ENCODE measurements at places on chromosomes 7 and 10.

- DNase-seq: no peak
Measured at GRCh38 chr7:3917436-3917835, 616.4 kb downstream of the SDK1 start.

DNA sequence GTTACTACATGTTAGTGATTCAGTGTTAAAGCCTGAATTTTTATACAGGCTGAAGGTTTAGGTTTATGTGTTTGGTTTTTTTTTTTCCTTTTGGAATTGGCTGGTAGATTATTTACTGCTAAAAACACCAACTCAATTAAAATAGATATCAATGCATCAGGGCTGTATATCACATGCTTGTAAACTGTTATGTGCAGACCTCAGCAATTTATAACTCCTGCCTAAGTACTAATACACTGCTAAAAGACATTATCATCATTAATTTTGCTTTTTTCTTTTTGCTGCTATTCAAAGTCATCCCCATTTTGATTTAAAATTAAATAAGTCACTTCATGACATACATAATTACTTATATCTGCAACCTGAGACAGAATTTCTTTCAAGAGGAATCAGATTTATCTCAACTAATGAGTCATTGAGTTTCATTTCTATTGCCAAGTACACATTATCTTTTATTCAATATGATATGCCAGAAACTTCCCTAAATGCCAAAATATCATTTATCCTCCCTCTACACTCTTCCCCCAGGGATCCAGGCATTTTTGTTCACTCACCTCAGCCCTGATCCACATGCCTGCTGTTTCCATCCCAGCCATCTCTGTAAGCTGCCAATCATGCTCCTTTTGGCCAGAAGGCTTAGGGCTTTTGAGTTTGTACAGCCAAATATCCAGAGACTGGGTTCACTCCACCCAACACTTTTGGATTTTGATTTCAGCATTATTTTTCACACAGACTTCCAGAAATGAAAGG lies 98.5 kb downstream of the POLR1F start:
- no peak for DNase-seq

DNA sequence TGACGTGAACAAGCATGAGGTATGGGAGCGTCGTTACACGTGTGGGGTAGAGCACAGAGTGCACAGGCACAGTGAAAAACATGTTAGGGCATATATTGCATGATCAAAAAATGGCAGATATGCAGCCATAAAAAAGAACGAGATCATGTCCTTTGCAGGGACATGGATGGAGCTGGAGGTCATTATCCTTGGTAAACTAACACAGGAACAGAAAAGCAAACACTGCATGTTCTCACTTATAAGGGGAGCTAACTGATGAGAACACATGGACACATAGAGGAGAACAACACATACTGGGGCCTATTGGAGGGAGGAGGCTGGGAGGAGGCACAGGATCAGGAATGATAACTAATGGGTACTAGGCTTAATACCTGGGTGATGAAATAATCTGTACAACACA lies 66.3 kb downstream of the TACC2 start:
- no peak for DNase-seq

DNA sequence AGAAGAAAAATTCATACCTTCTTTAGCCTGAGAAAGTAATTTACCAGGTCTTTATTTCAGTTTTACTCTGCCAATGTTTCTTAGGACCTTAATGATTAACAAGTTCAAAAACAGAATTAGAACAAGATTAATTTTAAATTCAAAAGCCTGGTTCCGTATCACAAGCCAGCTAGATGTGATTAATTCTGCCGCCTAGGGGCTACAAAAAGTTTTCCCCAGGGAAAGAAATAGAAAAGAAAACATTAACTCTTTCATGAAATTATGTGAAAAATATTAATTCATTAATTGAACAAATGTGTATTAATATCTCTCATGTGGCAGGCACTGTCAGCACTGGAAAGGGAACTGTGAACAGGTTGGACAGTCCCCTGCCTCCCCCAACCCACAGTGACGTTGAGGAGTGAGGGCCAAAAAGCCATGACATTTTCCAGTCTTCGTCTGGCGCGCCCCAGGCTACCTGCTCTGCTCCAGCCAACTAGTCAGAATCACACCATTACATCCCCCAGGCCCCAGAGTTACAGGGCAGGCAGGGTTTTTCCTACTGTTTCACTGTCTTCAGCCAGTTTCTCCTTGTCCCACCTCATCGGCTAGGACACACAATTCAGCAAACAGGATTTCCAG lies 20.1 kb downstream of the TMEM176A start:
- DNase-seq: no peak

DNA sequence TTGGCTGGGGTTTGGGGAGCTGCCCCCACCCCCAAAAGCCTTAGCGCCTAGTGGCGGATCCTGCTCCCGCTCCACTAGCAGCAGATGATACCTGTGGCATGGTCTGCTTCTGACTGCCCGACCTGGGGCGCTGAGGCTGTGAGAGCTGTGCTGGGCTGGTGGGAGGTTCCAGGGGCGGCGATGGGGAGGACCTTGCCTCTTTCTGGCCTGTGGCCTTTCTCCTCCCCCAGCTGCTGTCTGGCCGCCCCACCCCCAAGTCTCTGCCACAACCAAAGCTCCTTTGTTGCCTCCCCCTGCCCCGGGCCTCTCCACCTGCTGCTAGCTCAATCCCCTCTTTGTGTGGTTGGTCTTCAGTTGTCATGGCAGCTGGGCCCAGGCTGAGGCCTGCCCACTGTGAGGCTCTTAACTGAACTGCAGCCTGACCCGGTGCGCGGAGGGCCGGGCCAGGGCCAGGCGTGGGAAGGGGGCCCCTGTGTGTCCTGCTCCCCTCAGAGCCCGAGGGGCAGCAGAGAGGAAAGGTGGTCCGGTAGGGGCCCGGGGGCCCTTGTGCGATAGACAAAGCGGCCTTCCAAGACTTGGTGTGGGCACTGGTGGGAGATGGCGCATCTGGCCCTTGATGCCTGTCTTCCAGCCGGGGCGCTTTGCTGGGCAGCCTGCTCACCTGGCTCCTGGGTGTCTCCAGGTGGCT lies 4.7 kb downstream of the ZNF775 start:
- DNase-seq: no peak

GRCh38 chr7:129176916-129177710 lies 11.3 kb upstream of the SMO start:
- DNase-seq: no peak

GRCh38 chr7:120813546-120814252 lies 44.2 kb downstream of the TSPAN12 start:
- DNase-seq: no peak

DNA sequence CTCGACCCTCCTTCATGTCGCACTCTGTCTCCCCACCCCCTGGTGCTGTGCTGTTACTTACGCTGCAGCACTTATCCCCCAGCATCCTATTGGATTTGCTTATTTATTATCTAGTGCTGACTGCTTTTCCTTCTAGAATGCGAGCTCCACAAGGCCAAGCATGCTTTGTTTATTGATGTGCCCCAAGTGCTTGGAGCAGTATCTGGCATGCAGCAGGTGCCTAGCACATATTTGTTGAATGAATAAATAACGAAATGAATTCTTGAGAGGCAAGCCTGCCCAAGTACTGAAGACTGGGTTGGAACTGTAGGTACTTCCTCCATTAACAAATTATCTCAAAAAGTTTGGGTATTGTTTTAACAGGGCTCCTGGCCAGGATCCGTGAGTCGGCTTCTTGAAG lies 24.8 kb upstream of the ZNF32 start:
- DNase-seq: no peak

Data from fibroblast of villous mesenchyme (primary cell).